Hepatocyte (in vitro differentiated cells): ENCODE measurements at places on chromosomes 7 and 10. TPM values are rescaled to one million over a fixed set of nuclear protein-coding genes. Genes with fewer than 3 reads are reported as not detected.

The ADCY1 gene
- 1.3 and 4.0 TPM in 2 replicates for polyA plus RNA-seq

The LFNG gene
- polyA plus RNA-seq, result 1.2 and 1.6 TPM in 2 replicates

The INHBA gene
- 7.0 and 9.4 TPM in 2 replicates for polyA plus RNA-seq

The CPED1 gene
- 8.1 and 10.1 TPM in 2 replicates for polyA plus RNA-seq

The ADAM12 gene
- polyA plus RNA-seq, result 4.9 and 6.0 TPM in 2 replicates

The FAM241B gene
- 13.7 and 14.7 TPM in 2 replicates for polyA plus RNA-seq

The HABP2 gene
- 48.3 and 55.1 TPM in 2 replicates for polyA plus RNA-seq

The DPYSL4 gene
- 1.8 and 2.1 TPM in 2 replicates for polyA plus RNA-seq

The LIPM gene
- not detected in 2 replicates for polyA plus RNA-seq

The SPAG6 gene
- 0.24 TPM in 1 of 2 replicates, not detected in the other for polyA plus RNA-seq

The SEMA4G gene
- 28.6 and 38.9 TPM in 2 replicates for polyA plus RNA-seq

The ADAM22 gene
- 1.6 and 3.4 TPM in 2 replicates for polyA plus RNA-seq

The GDF10 gene
- polyA plus RNA-seq, result 3.3 and 5.7 TPM in 2 replicates

The FZD1 gene
- 7.3 and 8.0 TPM in 2 replicates for polyA plus RNA-seq

The IDI2 gene
- 0.29 TPM in 1 of 2 replicates, not detected in the other for polyA plus RNA-seq

The PSAP gene
- polyA plus RNA-seq, result 954 and 987 TPM in 2 replicates

The TSPAN12 gene
- polyA plus RNA-seq, result 16.8 and 20.8 TPM in 2 replicates

The PRPS1L1 gene
- not detected in 2 replicates for polyA plus RNA-seq

The SPDYE5 gene
- 1.4 and 1.5 TPM in 2 replicates for polyA plus RNA-seq

The CNPY1 gene
- polyA plus RNA-seq, result not detected in 2 replicates

The HNRNPF gene
- 117 and 134 TPM in 2 replicates for polyA plus RNA-seq

The LRRC4 gene
- polyA plus RNA-seq, result 3.5 and 3.9 TPM in 2 replicates

The IL2RA gene
- not detected in 2 replicates for polyA plus RNA-seq

The ZMYND11 gene
- polyA plus RNA-seq, result 26.3 and 31.5 TPM in 2 replicates

The MOGAT3 gene
- polyA plus RNA-seq, result 10.5 and 14.0 TPM in 2 replicates
